ENCODE measurements at places on chromosomes 5 and 9. TPM values are rescaled to one million over a fixed set of nuclear protein-coding genes. Genes with fewer than 3 reads are reported as not detected.

GRCh38 chr9:91483835-91484234 is 60.2 kb upstream of the NFIL3 start:
- H3K4me3 ChIP-seq: peak overlapping the region; percentile 25
- DNase-seq: no peak
- H3K27ac ChIP-seq: peak overlapping the region; percentile 82
- H3K4me1 ChIP-seq: peaks cover 18% of the 10 kb centered on the region
- no peaks in the 10 kb centered on the region for H3K27me3 ChIP-seq
- H3K36me3 ChIP-seq: no peaks in the 10 kb centered on the region

DNA sequence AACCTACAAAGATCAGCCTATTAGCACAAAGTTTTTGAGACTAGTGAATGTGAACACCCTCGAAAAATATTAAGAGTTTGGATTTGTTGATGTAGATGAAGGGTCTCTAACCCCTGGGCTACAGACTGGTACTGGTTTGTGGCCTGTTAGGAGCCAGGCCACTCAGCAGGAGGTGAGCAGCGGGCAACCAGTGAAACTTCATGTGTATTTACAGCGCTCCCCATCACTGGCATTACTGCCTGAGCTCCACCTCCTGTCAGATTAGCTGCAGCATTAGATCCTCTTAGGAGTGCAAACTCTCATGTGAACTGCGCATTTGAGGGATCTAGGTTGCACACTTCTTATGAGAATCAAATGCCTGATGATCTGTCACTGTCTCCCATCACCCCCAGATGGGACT is 11.2 kb upstream of the PAM start:
- no peak for DNase-seq
- H3K27me3 ChIP-seq: no peaks in the 10 kb centered on the region
- H3K27ac ChIP-seq: no peak overlapping the region
- H3K36me3 ChIP-seq: no peaks in the 10 kb centered on the region

DNA sequence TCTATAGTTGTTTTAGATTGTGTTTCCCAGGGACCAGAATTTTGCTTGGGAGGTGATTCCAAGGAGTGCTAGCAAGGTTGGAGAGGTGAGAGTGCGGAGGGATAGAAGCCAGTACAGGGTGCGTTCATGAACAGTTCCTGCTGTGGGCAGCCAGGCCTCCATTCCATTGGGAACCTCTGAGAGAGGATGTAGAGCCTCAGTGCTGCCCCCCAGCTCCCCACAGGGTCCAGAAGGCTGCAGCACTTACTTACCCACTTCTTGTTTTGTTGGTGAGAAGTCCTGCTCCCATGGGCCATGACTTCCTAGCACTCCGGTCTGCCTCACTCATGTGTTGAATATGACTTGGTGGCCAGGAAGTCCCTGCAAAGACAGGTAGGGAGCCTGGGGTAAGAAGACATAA is 128.2 kb upstream of the GAS1 start:
- peaks cover 10% of the 10 kb centered on the region for H3K4me1 ChIP-seq
- H3K36me3 ChIP-seq: no peaks in the 10 kb centered on the region
- DNase-seq: no peak
- H3K27ac ChIP-seq: no peak overlapping the region
- H3K27me3 ChIP-seq: no peaks in the 10 kb centered on the region

- no peak overlapping the region for H3K4me3 ChIP-seq
- H3K36me3 ChIP-seq: no peaks in the 10 kb centered on the region
- DNase-seq: no peak
- peaks cover 11% of the 10 kb centered on the region for H3K4me1 ChIP-seq
Observed at GRCh38 chr5:112929336-112930081, 7.5 kb upstream of the REEP5 start.

- DNase-seq: no peak
- no peaks in the 10 kb centered on the region for H3K27me3 ChIP-seq
- no peak overlapping the region for H3K4me3 ChIP-seq
- no peaks in the 10 kb centered on the region for H3K4me1 ChIP-seq
Observed at GRCh38 chr5:77222722-77223121, 12.2 kb downstream of the PDE8B start.

- no peak overlapping the region for H3K27ac ChIP-seq
- H3K4me1 ChIP-seq: no peaks in the 10 kb centered on the region
- no peak overlapping the region for H3K4me3 ChIP-seq
- DNase-seq: no peak
- no peaks in the 10 kb centered on the region for H3K27me3 ChIP-seq
Observed at GRCh38 chr5:146409054-146409671, 38.0 kb upstream of the TCERG1 start.

GRCh38 chr5:43642428-43642827 is 39.4 kb downstream of the NNT start:
- H3K27ac ChIP-seq: peak overlapping the region; percentile 7
- H3K4me3 ChIP-seq: no peak overlapping the region
- H3K27me3 ChIP-seq: no peaks in the 10 kb centered on the region
- H3K4me1 ChIP-seq: peaks cover 42% of the 10 kb centered on the region

DNA sequence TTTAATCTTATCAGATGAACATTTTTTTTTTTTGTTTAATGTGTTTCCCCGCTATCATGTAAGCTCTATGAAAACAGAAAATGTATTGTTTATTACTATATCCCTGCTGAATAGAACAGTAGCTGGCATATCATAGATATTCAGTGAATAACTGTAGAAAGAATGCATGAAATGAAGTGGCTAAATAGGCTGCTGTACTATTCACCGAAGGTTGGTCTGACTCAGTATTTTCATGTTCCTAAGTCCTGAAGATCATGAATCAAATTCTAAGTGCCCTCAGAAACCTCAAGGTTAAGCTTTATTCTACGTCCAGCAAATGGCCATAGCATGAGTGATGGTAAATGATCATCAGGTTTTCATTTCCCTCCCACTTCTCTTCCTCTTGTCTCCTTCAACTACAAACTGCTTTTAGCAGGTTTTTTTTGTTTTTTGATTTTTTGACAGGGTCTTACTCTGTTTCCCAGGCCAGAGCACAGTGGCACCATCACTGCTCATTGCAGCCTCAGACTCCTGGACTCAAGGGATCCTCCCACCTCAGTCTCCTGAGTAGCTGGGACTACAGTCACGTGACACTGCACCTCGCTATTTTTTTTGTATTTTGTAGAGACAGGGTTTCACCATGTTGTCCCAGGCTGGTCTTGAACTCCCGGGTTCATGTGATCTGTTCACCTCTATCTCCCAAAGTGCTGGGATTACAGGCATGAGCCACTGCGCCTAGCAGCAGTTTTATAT is 19.1 kb upstream of the ZFAND5 start:
- no peaks in the 10 kb centered on the region for H3K36me3 ChIP-seq
- H3K27ac ChIP-seq: no peak overlapping the region
- no peaks in the 10 kb centered on the region for H3K4me1 ChIP-seq
- no peak for DNase-seq

- peaks cover 21% of the 10 kb centered on the region for H3K36me3 ChIP-seq
- H3K4me3 ChIP-seq: no peak overlapping the region
- no peaks in the 10 kb centered on the region for H3K27me3 ChIP-seq
- peaks cover 56% of the 10 kb centered on the region for H3K4me1 ChIP-seq
- H3K27ac ChIP-seq: peak overlapping the region; percentile 17
Observed at GRCh38 chr9:33884856-33885701, 68.1 kb downstream of the UBE2R2 start.

- H3K27me3 ChIP-seq: peaks cover 5% of the 10 kb centered on the region
- H3K4me3 ChIP-seq: no peak overlapping the region
- H3K27ac ChIP-seq: peak overlapping the region; percentile 46
Observed at GRCh38 chr5:1133510-1134201, 21.8 kb upstream of the SLC12A7 start.

DNA sequence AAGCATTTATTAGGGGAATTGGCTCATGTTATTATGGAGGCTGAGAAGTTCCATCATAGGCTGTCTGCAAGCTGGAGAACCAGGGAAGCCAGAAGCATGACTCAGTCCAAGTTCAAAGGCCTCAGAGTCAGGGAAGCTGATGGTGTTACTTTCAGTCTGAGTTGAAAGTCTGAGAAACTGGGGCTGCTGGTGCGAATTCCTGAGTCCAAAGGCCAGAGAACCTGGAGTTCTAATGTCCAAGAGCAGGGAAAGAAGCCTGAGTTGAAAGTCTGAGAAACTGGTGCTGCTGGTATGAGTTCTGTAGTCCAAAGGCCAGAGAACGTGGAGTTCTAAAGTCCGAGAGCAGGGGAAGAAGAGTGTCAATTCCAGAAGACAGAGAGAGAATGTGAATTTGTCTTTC is 641.1 kb downstream of the ISL1 start:
- H3K4me3 ChIP-seq: no peak overlapping the region
- no peak for DNase-seq
- no peaks in the 10 kb centered on the region for H3K27me3 ChIP-seq
- H3K36me3 ChIP-seq: no peaks in the 10 kb centered on the region
- no peaks in the 10 kb centered on the region for H3K4me1 ChIP-seq

DNA sequence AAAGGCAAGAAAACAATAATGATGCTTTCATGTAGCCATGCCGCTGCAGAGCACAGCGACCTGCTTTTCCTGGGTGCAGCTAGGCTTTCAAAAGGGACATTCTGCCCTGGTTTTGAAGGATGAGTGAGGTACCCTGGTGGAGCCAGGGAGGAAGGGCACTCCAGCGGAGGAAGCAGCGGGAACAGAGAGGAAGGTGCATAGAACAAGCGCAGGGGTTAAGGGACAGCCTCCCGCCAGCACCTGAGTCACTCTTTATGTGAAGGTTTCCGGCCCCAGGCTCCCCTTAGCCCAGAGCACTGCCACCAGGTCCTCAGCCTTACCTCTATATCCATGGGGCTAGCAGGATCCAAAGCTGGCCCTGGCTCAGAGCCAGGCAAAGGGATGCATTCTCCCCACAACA is 221.1 kb downstream of the CDK5RAP2 start:
- no peaks in the 10 kb centered on the region for H3K27me3 ChIP-seq
- no peak overlapping the region for H3K27ac ChIP-seq
- no peak overlapping the region for H3K4me3 ChIP-seq
- H3K4me1 ChIP-seq: no peaks in the 10 kb centered on the region

DNA sequence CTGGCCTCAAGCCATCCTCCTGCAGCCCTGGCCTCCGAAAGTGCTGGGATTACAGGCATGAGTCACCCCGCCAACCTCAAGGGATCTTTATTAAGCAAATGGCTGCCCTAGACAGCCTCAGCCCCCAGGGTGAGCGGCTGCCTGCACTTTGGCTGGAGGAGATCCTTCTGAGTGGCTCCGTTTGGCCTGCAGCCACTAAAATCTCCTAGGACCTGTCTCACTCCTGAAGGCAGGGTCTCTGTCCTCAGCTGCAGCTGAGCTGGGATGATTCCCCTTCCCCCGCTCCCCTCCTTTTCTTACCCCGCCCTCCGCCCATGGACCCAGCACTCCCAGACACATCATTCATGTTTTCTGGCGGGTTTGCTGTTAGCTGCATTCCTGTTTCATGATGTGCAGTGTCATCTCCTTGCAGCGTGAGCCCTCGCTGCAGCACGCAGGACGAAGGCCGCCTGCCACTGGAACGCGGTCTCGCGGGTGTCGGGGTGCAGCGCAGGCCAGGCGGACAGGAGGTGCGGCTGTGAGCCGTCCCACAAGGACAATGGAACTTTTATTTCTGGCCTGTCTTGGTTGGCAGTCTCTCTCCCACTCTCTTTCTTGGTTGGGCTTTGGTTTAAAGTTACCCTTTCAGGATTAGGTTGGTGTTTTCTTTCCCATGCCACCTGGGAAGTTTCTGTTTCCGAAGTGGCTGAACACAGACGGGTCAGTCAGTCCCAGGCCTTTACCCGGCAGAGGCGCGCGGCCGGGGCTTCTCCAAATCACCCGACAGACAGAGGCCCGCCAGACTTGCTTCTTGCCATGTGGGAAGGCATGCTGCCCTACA is 137.1 kb downstream of the FOXD1 start:
- peak overlapping the region; percentile 34 for H3K4me3 ChIP-seq
- no peaks in the 10 kb centered on the region for H3K27me3 ChIP-seq
- peak; percentile 71 for DNase-seq
- H3K36me3 ChIP-seq: no peaks in the 10 kb centered on the region

DNA sequence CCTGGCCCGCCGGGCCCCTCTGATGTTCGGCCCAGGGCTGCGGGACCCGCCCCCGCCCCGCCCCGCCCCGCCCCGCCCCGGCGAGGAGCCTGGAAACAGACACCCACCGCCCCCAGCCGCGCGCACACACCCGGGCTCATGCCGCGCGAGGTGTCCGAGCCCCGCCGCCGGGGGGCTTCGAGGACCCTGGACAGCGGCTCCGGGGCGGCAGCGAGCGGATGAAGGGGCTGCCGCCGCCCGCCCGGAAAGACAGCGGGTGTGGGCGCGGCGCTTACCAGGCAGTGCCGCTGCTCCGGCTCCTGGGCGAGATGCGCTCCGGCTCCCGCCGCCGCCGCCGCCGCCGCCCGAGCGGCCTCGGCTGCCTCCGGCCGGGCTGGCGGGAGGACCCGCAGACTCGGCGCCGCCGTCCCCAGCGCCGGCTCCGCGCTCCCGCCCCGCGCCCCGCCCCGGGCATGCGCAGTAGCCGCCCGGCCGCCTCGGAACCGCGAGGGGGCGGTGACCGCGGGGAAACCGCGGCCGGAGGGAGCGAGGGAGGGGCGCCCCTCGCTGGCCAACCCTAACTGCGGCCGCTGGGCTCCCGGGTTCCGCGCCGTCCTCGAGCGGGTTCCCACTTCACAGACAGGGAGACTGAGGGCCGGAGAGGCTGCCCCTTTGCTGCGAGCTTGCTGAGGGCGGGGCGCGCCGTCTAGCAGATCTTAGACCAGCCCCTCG is at the start of gene GPRIN1:
TSS of gene GPRIN1 (minus strand) at position 433 of the 711 bp plus-strand sequence. CDS start 10,322 bp downstream, outside the sequence.
- peak; percentile 70 for DNase-seq
- H3K27ac ChIP-seq: no peak within 1 kb of the TSS
- no peaks in the 10 kb centered on the region for H3K36me3 ChIP-seq
- peak within 1 kb of the TSS; percentile 67 for H3K4me3 ChIP-seq

- H3K4me1 ChIP-seq: no peaks in the 10 kb centered on the region
- no peaks in the 10 kb centered on the region for H3K27me3 ChIP-seq
- H3K36me3 ChIP-seq: no peaks in the 10 kb centered on the region
- no peak for DNase-seq
- H3K4me3 ChIP-seq: no peak overlapping the region
Observed at GRCh38 chr5:83527221-83527620, 55.7 kb downstream of the VCAN start.

CCDC152 gene
- total RNA-seq: 0.34 TPM

TNFSF8 gene
- total RNA-seq: 0.73 TPM

CEL gene
- total RNA-seq: 2.0 TPM

ORM2 gene
- total RNA-seq: not detected

IRX1 gene
- total RNA-seq: not detected

ZNG1C gene
- total RNA-seq: 11.5 TPM

SLC46A2 gene
- total RNA-seq: not detected

CTXN3 gene
- total RNA-seq: not detected
